ENCODE measurements at places on chromosomes 7 and 10.

- peak; percentile 48 for DNase-seq
Observed at GRCh38 chr10:114987995-114988394, 50.0 kb downstream of the TRUB1 start.

DNA sequence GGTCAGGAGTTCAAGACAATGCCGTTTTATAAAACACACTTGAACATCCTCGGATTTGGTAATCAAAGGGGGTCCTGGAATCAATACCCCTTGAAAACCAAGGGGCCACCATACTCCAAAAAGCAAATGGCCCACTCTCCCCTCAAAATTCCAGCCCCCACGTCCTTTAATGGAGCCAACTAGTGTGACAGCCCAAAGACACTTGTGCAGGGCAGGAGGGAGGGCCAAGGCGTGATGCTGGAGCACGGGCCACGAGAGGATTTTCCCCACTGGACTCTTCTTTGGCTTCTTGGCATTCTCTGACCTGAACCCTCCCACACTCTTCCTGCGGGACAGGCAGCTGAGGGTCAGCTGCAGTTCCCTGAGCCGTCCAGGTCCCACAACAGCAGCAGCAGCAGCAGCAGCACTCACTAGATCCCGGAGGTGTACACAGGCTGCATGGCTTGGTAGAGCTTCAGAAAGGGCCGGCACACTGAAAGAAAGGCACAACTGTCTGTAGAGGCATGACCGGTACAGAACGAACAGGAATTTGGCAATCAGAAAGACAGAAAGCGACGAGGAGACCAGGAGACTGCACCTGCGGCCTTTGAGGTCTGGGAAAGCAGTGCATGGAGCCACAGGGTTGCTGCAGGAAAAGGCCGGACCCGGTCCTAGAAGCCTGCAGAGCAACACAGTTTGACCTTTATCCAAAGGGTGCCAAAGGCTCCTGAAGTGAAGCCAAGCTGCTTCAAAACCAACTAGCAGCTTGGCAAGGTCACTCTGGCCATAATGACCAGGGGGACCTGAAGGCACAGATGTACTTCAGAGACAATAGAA is 168.2 kb downstream of the TNS3 start:
- no peak for DNase-seq

GRCh38 chr7:27912751-27913150 is 172.8 kb downstream of the TAX1BP1 start:
- no peak for DNase-seq

DNA sequence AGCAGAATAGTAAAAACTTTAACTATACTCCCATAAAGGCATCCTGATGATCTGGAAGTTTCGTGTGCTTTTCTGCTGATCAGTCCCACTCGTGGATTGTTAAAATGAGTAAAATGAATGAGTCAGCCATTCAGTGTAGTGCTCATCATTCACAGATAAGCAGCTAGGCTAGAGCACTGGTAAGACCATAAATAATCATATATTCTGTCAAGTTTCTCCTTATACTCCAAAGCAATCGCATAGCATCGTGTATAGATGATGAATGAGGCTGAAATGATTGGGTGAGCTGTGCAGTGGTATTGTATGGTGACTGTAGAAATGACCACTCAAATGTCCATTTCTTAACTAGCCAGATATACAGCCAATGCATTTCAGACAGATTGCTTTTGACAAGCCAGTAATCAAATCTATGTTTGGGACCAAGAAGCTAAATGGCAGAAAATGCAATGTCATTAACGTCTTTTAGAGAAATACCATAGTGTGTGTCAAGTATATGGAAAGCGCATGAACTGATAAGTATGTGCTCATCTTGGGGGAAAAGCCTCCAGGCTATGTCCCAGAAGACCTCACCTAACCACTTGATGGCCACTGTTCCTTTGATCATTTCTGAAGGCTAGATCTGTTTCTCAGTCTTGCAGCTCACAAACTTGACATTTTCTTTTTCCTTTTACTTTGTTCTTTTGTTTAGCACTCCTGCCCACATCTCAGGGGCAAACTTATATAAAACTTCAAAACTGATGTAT is 227.2 kb upstream of the FAM3C start:
- no peak for DNase-seq

GRCh38 chr7:7996568-7996967 is 28.0 kb downstream of the GLCCI1 start:
- DNase-seq, result no peak

GRCh38 chr10:31133792-31134310 is 102.2 kb upstream of the ZNF438 start:
- peak; percentile 71 for DNase-seq

DNA sequence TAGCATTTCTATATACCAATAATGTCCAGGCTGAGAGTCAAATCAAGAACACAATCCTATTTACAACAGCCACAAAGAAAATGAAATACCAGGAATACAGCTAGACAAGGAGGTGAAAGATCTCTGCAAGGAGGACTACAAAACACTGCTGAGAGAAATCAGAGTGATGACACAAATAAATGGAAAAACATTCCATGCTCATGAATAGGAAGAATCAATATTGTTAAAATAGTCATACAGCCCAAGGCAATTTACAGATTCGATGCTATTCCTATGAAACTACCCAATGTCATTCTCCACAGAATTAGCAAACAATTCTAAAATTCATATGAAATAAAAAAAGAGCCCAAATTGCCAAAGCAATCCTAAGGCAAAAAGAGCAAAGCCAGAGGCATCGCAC is 116.8 kb upstream of the ZNF32 start:
- no peak for DNase-seq

- no peak for DNase-seq
Observed at GRCh38 chr7:129636641-129637040, 25.1 kb downstream of the NRF1 start.

DNA sequence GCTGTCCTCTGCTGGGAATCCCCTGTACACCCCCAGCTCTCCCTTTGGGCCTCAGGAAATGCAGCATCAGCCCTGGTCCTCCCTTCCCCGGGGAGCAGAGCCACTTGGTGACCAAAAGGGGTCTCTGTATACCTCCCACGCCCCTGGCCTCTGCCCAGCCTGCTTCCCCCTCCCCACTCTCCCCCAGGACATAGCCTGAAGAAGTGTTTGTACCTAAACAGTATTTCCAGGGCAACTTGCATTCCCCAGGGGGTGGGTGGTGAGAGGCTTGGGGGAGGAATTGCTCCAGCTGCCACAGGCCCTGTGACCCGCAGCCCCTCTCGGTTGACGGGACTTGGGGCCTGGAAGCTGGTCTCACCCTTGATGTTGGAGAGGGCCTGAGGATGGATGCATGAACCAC is 39.3 kb downstream of the TMEM270 start:
- no peak for DNase-seq

DNA sequence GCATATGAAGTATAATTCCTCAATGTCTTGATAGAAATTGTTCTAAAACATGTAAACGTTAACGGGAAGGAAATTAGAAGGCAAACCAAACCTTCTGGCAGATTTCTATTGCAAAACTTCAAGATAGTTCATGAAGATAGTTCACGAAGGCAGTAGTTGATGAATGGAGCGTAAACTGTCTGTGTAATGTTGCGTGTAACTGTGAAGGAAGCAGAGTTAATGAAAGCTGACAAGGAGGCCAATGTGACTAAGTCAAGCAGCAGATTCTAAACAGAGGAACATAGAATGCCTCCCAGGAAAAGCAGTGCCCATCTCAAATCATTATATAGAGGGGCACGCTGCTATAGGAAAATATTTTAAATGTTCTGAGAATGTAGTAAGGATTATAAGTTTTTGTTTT is 659.7 kb upstream of the IGFBP3 start:
- no peak for DNase-seq

GRCh38 chr7:143054621-143055020 is 2.5 kb downstream of the OR6V1 start:
- DNase-seq, result no peak

GRCh38 chr10:100498059-100498458 is 21.6 kb downstream of the SEC31B start:
- no peak for DNase-seq

- peak; percentile 45 for DNase-seq
Observed at GRCh38 chr10:13102002-13102794, 2.2 kb downstream of the OPTN start.

DNA sequence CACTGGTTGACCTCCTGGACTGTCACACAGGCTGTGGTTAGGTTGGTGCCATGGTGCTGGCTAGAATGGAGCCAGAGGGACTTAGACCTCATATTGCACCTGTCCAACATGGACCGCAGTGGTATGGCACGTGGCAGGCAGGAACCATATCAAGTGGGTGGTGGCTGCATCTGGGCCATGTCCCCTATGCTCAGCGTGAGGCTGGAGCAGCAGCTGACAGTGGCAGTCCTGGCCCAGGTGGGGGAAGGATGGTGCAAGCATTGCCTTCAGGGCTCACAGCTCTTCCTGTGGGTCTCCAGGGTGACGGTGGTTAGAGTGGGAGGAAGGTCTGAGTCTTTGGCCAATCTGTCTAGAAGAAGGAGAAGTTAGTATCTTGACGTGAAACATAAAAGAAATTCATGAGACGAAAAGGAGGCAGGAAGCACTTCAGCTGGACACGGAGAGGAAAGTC is 54.5 kb upstream of the PFKFB3 start:
- no peak for DNase-seq

GRCh38 chr7:112147793-112148361 is 58.3 kb downstream of the DOCK4 start:
- DNase-seq, result no peak

DNA sequence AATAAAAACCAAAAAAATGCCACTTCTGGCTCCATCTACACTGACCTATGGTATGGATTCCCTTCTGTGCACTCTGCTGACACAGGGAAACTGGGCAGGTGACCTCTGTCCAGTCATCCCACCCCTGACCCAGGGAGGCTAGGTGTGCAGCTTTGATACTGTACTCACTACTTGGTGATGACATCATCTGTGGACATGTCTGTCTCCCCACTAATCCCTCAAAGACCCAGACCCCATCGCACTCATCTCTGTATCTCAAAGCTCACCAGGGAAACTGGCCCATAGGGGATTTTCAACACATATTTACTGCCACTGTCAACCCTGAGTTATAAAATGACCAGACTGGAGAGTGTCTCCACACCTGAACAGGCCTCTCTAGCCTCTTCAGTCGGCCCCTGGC is 10.6 kb downstream of the SGMS1 start:
- DNase-seq, result no peak

- no peak for DNase-seq
Observed at GRCh38 chr7:130344271-130344866, at the start of gene CPA5. Gene CPA5 (plus strand): TSS chr7:130344816. CDS start chr7:130346486, 1,670 bp downstream.

DNA sequence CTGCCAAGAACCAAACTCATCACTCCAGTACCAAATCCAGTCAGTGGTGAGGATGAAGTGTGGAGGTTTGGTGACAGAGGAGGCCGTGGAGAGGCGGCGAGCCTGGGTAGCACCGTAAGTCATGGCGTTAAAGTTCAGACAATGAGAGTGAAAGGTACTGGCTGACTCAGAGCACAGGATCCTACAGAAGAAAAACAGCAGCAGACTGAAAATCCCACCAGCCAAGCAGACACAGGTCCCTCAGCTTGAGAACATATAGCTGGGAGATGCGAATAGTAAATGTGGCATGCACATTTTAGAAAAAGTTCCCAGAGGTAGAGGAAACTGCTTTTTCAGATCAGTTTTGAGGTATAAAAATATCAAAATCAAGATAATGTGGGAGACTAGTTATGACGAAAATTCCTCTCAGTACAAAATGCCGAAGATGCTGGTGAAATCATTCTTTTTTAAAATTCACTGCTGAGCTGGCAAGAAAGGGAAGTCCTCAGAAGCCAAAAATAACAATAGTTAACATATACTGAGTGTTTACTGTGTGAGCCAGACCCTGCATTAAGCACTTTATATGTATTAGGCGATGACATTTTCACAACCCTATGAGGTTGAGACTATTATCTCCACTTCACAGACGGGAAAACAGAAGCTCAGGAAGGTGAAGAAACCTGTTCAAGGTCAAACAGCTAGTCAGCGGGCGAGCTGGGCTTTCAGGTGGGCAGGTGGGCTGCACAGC is 20.9 kb downstream of the PARP12 start:
- peak; percentile 69 for DNase-seq

DNA sequence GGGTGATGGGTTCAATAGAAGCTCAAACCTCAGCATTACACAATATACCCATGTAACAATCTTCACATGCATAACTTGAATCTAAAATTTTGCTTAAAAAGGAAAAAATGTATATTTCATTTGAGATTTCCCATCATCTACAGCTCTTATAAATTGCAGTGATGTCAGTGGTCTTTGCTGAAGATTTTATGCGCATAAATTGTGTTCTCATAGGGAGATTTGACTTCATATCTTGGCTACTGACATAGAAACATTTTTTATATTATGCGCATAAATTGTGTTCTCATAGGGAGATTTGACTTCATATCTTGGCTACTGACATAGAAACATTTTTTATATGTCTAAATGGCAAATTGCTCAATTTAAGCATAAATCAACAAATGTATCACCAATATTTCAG is 1125.3 kb upstream of the C7orf33 start:
- no peak for DNase-seq

GRCh38 chr7:144407266-144407931 is 3.9 kb upstream of the NOBOX start:
- DNase-seq, result no peak

DNA sequence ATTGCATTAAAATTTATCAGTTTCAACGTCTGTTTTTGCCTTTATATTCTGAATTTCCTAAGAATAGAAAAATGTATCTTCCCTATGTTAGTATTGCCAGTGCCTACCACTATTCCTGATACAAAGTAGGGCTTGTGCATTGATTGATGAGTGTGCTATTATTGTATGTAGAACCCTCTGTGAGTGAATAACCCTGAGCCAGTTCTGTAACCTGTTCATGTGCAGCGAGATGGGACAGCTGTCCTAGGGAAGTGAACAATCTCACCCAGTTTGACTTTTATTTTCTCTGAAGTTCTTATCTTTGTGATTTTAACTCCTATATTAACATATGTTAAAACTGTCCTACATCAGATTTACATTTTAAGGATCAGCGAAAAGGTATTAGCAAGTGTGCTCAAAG is 178.4 kb upstream of the ADO start:
- DNase-seq, result no peak

- no peak for DNase-seq
Observed at GRCh38 chr10:128573986-128574385, 447.8 kb upstream of the MKI67 start.

DNA sequence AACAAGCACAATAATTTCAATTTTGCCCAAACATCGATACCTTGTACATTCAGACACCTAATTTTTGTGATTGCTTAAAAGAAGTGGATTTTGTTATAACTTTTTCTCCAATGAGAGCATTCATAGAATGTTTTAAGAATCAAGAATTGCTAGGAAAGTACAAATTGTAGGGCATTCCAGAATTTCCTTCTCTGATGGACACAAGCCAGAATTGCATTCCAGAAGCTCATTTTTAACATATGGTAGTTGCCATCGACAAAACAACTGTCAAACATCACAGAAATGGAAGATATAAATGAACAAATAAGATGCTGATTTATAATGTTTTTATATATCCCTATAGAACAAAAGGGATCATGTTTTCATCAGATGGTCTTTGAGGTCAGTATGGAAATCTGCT is 258.4 kb upstream of the NPVF start:
- no peak for DNase-seq

DNA sequence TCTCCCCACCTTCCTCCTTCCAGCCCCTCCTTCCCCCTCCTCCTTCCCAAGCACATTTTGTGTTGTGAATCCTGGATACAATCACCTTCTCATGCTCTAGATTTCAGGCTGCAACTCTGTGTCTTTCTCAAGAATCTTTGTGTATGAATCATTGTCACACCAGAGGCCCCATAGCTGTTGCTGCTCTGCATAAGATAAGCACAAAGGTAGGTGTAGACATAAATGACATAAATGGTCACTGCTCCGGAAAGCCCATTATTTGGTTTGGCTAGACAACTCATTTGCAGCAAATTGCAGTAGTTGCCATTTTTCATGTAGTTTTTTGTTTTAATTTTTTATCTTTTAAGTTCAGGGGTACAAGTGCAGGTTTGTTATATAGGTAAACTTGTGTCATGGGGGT is 216.3 kb upstream of the NRP1 start:
- DNase-seq, result peak; percentile 28

- no peak for DNase-seq
Observed at GRCh38 chr10:11125004-11125403, 107.3 kb downstream of the CELF2 start.

Measured in fibroblast of pulmonary artery (primary cell).